ENCODE measurements at places on chromosomes 12 and 14.

DNA sequence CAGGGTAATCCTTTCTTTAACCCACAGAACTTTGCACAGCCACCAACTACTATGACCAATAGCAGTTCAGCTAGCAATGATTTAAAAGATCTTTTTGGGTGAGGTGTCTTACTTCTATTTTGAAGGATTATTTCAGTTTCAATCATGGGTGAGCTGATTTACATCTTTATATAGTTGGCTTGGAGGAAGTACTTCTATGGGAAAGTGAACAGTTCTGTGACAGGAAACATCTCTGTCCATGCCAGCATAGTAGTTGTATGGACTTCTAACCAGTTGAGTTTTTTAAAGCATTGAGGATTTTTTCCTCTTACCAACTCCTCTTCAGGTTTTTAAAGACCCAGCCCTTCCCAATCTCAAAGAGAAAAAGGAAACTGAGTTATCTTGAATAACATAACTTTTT, 17.8 kb upstream of the SLC17A8 start:
- H3K27ac ChIP-seq = no peak overlapping the region
- no peak for DNase-seq
- H3K4me3 ChIP-seq = no peak overlapping the region
- no peaks in the 10 kb centered on the region for H3K4me1 ChIP-seq
- H3K36me3 ChIP-seq = peaks cover 50% of the 10 kb centered on the region

DNA sequence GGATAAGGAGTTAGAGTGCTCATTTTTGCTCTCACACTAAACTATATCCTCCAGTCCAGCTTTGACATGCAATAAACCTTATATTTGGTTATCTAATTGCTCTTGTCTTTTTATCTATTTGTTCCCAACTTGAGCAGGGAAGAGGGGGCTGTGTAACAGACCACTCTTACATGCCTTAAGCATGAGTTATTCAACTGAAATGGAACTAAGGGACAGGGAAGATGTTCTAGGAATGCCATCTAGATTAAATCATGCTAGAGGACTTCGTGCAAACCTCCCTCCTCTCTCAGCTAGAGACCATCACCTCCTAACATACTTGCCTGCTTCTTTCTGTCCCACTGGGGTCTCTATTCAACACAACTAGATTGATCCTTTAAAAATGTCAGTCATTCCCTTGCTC, 20.6 kb downstream of the SPX start:
- H3K36me3 ChIP-seq = no peaks in the 10 kb centered on the region
- no peak overlapping the region for H3K27ac ChIP-seq
- no peak for DNase-seq
- H3K4me3 ChIP-seq = no peak overlapping the region
- H3K4me1 ChIP-seq = no peaks in the 10 kb centered on the region

DNA sequence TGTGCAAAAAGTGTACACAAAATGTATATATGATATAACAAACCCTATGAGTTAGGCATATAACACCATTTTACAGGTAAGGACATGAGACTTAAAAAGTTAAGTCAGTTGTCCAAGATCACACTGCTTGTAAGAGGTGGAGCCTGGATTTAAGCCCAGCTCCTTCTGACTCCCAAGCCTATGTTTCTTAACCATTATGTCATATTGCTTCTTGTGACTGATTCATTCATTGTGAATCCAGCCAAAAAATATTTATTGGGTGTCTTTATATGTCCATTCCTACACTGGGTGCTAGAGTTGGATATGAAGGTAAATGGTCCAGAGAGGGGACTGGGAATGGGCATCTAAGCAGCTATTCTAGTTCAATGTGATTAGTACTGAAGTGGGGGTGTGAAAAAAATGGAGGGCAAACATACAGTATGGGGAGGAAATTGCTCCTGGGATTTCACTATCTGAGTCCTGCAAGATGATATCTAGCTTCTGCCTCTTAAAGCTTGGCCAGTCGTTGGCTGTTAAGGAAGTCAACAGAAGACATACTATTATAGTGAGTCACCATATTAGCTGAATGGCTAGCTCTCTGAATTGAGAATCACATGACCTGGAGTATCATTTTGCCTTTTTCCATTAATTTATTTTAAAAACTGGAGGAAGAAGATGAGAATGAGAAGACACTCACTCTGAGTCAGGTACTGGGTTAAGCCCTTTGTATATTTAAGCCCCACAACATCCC, 28.8 kb downstream of the PAX9 start:
- peaks cover under 1% of the 10 kb centered on the region for H3K4me1 ChIP-seq
- no peaks in the 10 kb centered on the region for H3K27me3 ChIP-seq

DNA sequence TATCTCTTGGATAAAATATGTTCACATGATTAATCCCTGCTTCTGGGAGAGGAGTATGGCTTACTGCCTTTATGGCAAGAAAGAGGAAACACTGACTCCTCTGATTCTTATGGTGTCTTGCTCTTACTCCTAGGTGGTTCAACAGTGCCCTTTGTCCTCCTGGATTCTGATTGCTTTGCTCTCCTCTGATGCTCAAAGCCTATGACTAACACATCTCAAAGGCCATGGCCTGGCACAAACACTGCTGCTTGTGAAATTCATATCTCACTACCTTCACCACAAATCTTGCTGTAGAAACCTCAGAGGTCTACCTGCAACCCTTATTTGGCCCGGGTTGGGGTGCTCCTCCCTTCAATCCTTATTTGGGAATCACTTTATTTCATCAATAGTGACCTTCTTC, 217.2 kb downstream of the C12orf50 start:
- H3K4me3 ChIP-seq = no peak overlapping the region
- H3K4me1 ChIP-seq = no peaks in the 10 kb centered on the region
- H3K36me3 ChIP-seq = no peaks in the 10 kb centered on the region
- H3K27ac ChIP-seq = no peak overlapping the region

DNA sequence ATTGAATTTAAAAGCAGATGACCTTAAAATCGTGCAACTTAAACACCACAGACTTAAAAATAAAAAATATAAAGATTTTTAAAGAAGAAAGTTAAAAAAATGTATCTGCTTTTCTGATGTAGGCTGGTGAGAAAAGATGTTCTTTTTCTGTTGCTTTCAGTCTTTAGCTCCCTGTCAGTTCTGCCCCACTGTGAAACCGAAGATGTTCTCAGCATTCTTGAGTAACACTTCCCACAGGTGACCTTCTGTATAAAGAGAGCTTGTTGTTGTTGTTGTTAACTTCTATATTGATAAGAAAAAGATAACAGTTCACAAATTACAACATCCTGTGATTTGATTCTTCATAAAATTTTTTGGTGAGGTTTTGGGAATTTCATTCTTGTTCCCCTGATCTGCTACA, 377.9 kb upstream of the RGS6 start:
- peak overlapping the region; percentile 82 for H3K27ac ChIP-seq
- H3K4me3 ChIP-seq = peak overlapping the region; percentile 45
- H3K27me3 ChIP-seq = no peaks in the 10 kb centered on the region
- no peak for DNase-seq

GRCh38 chr12:67804168-67804567, 155.6 kb downstream of the DYRK2 start:
- H3K4me1 ChIP-seq = peaks cover 38% of the 10 kb centered on the region
- no peaks in the 10 kb centered on the region for H3K27me3 ChIP-seq
- H3K27ac ChIP-seq = peak overlapping the region; percentile 70
- no peaks in the 10 kb centered on the region for H3K36me3 ChIP-seq
- peak; percentile 82 for DNase-seq

DNA sequence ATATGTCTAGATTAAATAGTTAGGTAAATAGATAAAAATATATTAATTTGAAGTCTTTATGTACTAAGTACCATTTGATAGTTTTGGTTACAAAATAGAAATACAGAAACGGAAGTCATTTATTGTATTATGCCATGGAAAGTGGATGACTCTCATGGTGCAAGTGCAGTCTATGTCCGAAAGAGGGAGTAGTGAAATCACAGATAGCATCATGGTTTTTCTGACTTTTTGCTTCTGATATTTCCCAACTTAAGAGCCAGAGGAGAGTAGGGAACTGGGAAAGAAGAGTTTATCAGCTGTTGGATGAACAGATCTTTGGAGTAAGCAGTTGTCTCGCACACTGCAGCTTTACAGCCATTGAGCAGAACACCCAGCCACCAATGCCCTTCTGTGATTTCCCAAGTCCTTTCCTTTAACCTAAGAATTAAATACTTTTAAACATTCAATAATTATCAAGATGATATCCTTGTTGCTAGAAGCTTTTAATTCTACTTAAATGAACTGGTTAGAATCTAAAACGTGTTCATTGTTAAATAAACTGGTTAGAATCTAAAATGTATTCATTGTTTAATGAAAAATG, 18.4 kb upstream of the SRGAP1 start:
- H3K36me3 ChIP-seq = no peaks in the 10 kb centered on the region
- no peaks in the 10 kb centered on the region for H3K4me1 ChIP-seq
- no peak overlapping the region for H3K27ac ChIP-seq

- 0 out of 2 replicates have a peak overlapping the region, but pooled peaks have one; percentile 0 for H3K4me3 ChIP-seq
- H3K27me3 ChIP-seq = no peaks in the 10 kb centered on the region
- peak overlapping the region; percentile 75 for H3K27ac ChIP-seq
- H3K4me1 ChIP-seq = peaks cover 62% of the 10 kb centered on the region
Observed at GRCh38 chr12:93766796-93767523, 89.8 kb downstream of the CRADD start.

DNA sequence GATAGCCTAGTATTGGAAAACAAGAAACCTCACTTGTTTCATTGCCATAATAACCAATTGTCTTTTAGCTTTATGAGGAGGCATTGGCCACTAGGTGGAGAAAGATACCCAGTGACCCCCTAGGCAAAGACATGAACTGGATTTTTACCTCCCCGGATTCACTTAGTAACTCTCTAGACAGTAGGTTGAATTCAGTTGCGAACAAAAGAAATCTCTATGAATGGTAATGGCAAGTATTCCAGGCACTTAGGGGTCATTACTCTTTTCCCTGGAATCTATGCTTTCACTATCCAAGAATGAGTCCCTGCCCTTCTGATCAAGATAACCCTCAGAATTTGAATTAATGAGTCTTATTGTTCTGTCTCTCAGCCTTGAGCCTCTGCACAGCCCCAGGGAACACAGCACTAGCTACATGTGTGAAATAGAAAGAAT, 29.5 kb upstream of the RHOJ start:
- no peak overlapping the region for H3K4me3 ChIP-seq
- H3K4me1 ChIP-seq = no peaks in the 10 kb centered on the region
- peaks cover 5% of the 10 kb centered on the region for H3K27me3 ChIP-seq
- DNase-seq = no peak
